Heart left ventricle (tissue), 16 donors: ENCODE measurements at places on chromosomes 3 and 15. TPM values are rescaled to one million over a fixed set of nuclear protein-coding genes. Genes with fewer than 3 reads are reported as not detected.

The TRH gene
- not detected for total RNA-seq

The LRRC31 gene
- not detected for total RNA-seq

The CADPS gene
- total RNA-seq: 21.9 TPM

The C3orf22 gene
- not detected for total RNA-seq

The MELTF gene
- 4.9 TPM for total RNA-seq

The LYZL4 gene
- total RNA-seq: not detected

The SLC9C1 gene
- total RNA-seq: 2.4 TPM

The SUSD5 gene
- total RNA-seq: 1.1 TPM

The MST1R gene
- total RNA-seq: 0.79 TPM

GRCh38 chr3:149736953-149737205, 15.4 kb downstream of the COMMD2 start:
- DNase-seq: no peak

DNA sequence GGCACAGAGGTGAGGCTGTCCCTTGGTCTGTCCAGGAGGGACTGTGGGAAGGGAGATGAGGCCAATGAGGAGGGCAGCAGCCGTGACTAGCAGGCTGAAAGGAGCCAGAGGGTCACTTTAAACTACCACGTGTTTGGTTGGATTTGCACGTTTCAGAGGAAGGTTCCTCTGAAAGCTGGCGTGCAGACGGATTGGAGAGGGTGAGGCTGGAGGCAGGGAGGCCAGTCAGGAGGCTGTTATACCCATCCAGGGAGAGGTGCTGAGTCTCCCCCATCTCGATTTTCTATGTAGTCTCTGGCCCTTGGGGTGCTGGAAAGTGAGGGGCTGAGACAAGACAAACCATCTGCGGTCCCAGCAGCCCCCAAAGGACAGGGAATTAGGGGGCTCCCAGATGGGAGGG, 60.0 kb upstream of the SLC6A1 start:
- DNase-seq: no peak

GRCh38 chr3:68467465-68467864, 464.9 kb downstream of the TAFA4 start:
- no peak for DNase-seq

DNA sequence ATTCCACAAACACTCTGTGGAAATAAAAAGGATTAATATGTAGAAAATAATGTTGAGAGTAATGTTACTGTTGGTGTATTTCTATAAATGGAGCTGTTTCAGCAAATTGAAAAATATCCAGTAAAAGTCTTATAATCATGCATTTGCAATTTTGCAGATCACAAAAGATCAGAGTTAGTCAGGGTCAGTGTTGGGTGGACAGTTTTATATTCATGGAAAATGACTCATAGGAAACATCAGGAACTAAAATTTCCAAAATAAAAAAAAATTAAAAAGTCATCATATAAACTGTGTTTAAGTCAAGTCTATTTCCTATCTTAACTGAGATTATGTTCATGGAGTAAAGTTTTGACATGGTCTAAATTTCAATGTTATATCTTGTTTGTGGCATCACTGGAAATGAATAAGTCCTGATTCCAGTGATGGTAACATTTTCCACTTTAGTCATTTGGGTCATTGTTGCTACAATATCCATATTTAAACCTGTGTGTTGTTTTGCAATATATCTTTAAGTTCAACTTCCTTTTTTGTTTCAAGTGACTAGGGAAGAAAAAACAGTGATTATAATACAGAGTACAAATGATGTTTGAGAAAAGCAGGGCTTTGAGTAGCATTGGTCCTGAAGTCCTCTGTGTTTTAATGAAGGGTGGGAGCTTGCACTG, 37.8 kb downstream of the MITF start:
- DNase-seq: no peak

- DNase-seq: peak; percentile 46
These were observed 48.7 kb downstream of the EFCAB12 start for GRCh38 chr3:129379582-129380358.

DNA sequence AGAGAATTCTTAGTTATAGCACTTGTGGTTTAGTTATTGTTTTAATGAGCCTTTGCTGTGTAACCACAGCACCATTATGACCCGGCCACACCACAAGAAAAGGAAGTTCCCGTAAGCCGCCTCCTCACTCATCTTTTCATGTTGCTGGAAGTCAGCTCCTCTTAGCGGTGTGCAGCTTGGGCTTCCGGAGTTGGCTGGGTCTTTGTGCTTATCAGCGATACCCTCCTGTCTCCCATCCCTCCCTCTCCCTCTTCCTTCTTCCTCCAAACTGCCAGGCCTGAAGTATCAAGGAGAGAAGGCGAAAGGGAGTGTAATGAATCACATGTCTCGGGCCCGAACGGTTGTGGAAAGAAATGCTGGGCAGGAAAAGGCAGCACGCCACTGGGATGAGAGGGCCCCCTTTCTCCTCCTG, 353.5 kb downstream of the MCTP2 start:
- DNase-seq: peak; percentile 18

- DNase-seq: no peak
These were observed 25.5 kb upstream of the ESYT3 start for GRCh38 chr3:138408751-138409570.

DNA sequence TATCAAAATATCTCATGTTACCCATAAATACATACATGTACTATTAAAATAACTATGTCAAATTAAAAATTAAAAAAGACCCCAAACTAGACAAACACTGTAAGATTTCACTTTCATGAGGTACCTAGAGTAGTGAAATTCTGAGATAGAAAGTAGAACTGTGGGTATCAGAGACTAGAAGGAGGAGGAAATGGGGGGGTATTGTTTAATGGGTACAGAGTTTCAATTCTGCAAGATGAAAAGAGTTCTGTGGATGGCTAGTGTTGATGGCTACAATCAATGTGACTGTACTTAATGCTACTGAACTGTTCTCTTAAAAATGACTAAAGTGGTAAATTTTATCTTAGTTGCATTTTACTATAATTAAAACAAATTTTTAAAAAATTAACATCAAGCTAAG, 36.6 kb downstream of the RFX7 start:
- DNase-seq: no peak

DNA sequence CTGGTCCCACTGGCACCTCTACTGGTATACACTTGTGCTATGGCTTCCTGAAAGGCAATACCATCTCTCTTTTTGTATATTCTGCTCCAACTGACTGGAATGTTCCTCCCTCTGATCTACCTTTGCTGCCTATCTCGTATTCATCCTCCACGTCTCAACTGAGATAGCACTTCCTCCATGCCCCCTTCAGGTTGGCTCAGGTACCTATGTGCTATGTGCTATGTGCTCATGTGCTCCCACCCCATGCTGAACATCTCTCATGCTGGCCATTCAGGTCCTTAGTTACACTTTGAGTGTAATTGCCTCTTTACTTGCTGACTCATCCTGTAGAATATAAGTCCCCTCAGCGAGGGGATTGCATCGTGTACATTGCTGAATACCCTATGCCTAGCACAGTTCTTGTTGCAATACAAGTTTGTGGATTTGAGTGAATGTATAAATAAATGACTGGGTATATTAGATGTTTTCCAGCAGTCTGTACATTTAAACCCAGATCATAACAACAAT, 156.9 kb downstream of the SOX2 start:
- no peak for DNase-seq

- no peak for DNase-seq
These were observed 602.6 kb downstream of the MCTP2 start for GRCh38 chr15:94834000-94834399.

DNA sequence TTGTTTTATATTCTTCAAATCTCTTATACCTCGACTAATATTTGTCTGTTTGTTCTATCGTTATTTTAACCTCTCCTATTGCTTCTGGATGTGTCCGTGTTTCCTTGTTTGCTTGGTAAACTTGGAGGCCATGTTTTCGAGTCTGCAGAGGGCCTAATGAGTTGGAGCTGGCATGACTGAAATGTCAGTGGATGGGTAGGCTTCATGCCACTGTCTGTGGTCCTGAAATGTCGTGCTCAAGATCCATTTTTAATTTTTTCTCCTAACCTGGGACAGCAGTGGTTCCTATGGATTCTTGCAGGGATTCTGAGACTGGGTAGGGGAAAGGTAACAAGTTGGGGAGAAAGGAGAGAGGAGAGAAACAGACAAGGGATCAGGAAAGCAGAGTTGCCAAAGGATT, 18.8 kb upstream of the GASK1A start:
- no peak for DNase-seq

- DNase-seq: no peak
These were observed 28.6 kb upstream of the UTS2B start for GRCh38 chr3:191358929-191359328.

- no peak for DNase-seq
These were observed 52.6 kb upstream of the RAB6B start for GRCh38 chr3:133948131-133948810.

DNA sequence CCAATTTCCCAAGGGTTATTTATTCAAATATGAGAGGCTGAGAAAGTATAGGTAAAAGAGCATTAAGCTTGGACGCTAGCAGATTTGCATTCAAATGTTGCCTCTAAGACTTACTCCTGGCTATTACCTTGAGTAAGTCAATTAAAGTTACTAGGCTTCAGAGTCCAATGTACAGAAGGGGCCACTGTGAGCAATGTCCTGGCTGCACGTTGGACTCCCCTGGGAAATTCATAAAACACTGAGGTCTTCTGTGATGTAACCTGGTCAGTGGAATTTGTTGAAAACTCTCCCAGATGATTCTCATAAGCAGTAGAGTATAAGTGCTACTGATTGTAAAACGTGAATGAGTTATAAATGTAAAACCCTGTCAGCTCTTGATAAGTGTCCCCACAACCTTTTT, 295.3 kb downstream of the NEK10 start:
- DNase-seq: no peak

- DNase-seq: peak; percentile 25
These were observed 38.2 kb upstream of the HCLS1 start for GRCh38 chr3:121698901-121699300.

- DNase-seq: no peak
These were observed 206.1 kb downstream of the CADPS start for GRCh38 chr3:62669161-62669560.

GRCh38 chr3:100183608-100184125, 69.4 kb upstream of the FILIP1L start:
- DNase-seq: no peak

GRCh38 chr3:76352051-76352450, 566.7 kb upstream of the ZNF717 start:
- no peak for DNase-seq

- DNase-seq: no peak
These were observed 879 bp upstream of the EIF5A2 start for GRCh38 chr3:170909129-170909903.

GRCh38 chr15:40320931-40321371, 2.5 kb upstream of the INAFM2 start:
- DNase-seq: no peak

DNA sequence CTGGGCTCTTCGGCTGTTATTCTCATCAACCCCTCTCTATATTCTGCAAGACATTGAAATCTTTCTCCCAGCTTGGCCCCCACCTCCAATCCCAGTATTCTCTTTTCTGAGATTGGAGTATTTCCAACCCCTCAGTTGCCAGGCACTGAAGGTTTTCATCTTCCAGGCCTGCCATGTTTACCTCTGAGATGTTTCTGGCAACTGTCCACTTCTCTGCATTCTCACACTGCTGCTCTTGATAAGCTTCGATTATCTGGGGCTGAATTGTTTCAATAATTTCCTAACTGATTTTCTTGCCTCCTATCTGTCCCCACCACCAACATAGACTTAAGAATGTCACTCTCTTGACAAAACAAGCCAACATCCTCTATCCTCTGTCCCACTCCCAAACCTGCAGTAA, 1.4 kb upstream of the GPR156 start:
- DNase-seq: no peak

- DNase-seq: no peak
These were observed 514.5 kb downstream of the ROBO1 start for GRCh38 chr3:79253271-79253670.

GRCh38 chr15:80161468-80162016, 8.7 kb downstream of the FAH start:
- no peak for DNase-seq

DNA sequence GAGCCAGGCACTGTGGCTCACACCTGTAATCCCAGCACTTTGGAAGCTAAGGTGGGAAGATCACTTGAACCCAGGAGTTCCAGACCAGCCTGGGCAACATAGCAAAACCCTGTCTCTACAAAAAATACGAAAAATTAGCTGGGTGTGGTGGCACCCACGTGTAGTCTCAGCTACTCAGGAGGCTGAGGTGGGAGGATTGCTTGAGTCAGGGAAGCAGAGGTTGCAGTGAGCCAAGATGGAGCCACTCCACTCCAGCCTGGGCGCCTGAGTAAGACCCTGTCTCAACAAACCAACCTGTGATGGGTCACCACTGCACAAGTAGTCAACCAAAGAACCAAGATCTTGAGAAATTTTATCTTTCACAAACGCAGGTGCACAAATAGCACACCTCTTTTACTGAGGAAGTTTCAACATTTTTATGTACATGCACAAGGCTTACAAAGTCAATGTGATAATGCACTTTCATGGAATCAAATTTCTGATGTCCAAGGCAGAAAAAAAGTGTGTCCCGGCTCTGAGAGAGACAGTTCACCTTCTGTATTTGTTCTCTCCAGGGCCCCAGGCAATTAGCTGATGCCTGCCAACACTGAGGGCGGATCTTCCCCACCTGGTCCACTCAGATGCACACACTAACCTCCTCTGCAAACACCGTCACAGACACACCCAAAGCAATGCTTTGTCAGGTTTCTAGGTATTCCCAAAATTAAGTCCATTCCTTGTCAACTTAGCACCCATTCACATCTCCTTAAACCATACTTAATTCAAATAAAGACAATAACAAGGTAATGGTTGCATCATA, 12.4 kb downstream of the ACAA1 start:
- DNase-seq: no peak
